HS-5 (cell line): ENCODE measurements at places on chromosomes 12 and 14.

DNA sequence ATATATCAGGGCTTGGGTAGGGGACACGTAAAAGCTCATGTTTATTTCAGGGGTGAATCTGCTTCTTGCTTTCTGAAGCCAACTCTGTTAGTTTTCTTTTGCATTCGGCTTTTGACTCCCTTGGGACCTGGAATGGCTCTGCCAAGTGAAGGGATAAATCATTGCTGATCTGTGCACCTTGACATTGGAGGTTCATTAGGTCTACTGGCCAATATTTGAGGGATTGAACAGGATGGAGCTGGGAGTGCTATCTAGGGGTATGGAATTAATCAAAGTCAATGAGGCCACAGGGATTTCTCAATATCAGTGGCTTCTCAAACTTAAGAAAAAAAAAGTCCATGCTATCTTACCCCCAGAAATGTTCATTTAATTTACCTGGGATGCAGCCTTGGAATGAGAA is 203.5 kb upstream of the RMST start:
- DNase-seq, result no peak

GRCh38 chr14:55129086-55129427 is at the start of gene LGALS3:
LGALS3 (plus strand) TSS chr14:55129252; CDS start chr14:55137374, 8,122 bp downstream.
- DNase-seq, result no peak

DNA sequence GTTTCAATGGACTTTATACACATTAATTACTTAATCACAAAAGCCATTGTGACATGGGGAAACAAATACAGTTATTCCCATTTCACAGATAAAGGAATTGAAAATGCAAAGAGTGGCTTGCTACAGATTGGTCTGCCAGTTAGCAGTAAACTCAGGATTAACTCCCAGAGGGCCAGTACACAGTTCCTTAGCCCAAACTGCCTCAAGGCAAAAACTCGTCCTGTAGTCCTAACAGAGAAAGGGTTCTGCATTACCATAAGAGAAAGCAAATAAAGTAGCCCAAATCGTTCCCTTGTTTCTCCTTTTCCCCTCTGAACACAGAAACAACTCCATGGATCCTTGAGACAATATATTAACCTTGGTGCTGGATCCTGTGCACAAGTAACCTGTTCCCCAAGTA is 274.4 kb downstream of the LRIG3 start:
- DNase-seq, result no peak

GRCh38 chr12:95633049-95633731 is 81.9 kb upstream of the USP44 start:
- DNase-seq, result peak; percentile 90

GRCh38 chr12:130424858-130425697 is 87.4 kb downstream of the PIWIL1 start:
- no peak for DNase-seq

DNA sequence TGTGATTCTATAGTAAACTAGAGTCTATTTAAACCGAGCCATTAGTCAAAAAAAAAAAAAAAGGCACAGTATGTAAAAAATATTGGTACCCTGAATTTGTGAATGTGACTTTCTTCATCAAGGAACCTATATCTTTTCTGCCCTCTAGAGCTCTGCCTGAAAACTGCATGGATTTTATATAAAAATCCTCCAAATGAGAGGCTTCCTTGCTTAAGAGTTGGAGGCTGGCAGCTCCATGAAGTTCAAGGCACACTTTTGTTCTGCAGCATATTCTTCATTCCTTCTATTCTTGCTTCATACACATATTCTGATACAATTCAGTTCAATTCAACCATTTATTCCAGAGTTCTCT is 23.1 kb upstream of the NKX2-8 start:
- DNase-seq, result no peak
